PC-3 (cell line): ENCODE measurements at places on chromosomes 5 and 9. TPM values are rescaled to one million over a fixed set of nuclear protein-coding genes. Genes with fewer than 3 reads are reported as not detected.

The PKD2L2 gene
- not detected in 2 replicates for total RNA-seq

The ANKRD18A gene
- total RNA-seq: 2.2 and 3.4 TPM in 2 replicates

The LAMC3 gene
- total RNA-seq: 4.6 and 6.0 TPM in 2 replicates

The NXNL2 gene
- 0.66 TPM in 1 of 2 replicates, not detected in the other for total RNA-seq

The NEURL1B gene
- 0.95 and 2.5 TPM in 2 replicates for total RNA-seq

The FOXI1 gene
- not detected in 2 replicates for total RNA-seq

The PHPT1 gene
- total RNA-seq: 83.2 and 111 TPM in 2 replicates

The MRPL50 gene
- 8.2 and 10.2 TPM in 2 replicates for total RNA-seq

The SPINK5 gene
- total RNA-seq: not detected in 2 replicates

The C9orf50 gene
- not detected in 2 replicates for total RNA-seq

The ALDH1A1 gene
- total RNA-seq: not detected in 2 replicates

The GPSM1 gene
- 26.9 and 27.8 TPM in 2 replicates for total RNA-seq

The PCDHA1 gene
- not detected in 2 replicates for total RNA-seq

The MELK gene
- 40.8 and 43.9 TPM in 2 replicates for total RNA-seq

The TERT gene
- total RNA-seq: 0.80 and 1.2 TPM in 2 replicates

The MORN5 gene
- total RNA-seq: not detected in 2 replicates

The PLAC8L1 gene
- 0.95 TPM in 1 of 2 replicates, not detected in the other for total RNA-seq

The SH3RF2 gene
- total RNA-seq: 5.9 and 6.2 TPM in 2 replicates

The SETD9 gene
- total RNA-seq: 4.5 and 6.0 TPM in 2 replicates

The TNFSF8 gene
- not detected in 2 replicates for total RNA-seq

The NEUROG1 gene
- not detected in 2 replicates for total RNA-seq

The ZNF354C gene
- not detected in 2 replicates for total RNA-seq

The SLC34A1 gene
- 0.07 and 0.12 TPM in 2 replicates for total RNA-seq

The ATP6V0E1 gene
- 154 and 162 TPM in 2 replicates for total RNA-seq

The IL17B gene
- not detected in 2 replicates for total RNA-seq

The GKAP1 gene
- total RNA-seq: 1.5 and 2.6 TPM in 2 replicates

The BRINP1 gene
- total RNA-seq: not detected in 2 replicates

The RPL37 gene
- total RNA-seq: 2,333 and 2,823 TPM in 2 replicates

The KLHL9 gene
- 7.5 and 11.2 TPM in 2 replicates for total RNA-seq

The DYNC2I2 gene
- 185 and 196 TPM in 2 replicates for total RNA-seq

The TRIM36 gene
- 0.15 TPM in 1 of 2 replicates, not detected in the other for total RNA-seq

The SPINK7 gene
- total RNA-seq: 0.15 TPM in 1 of 2 replicates, not detected in the other

The MEIKIN gene
- total RNA-seq: not detected in 2 replicates

The TSSK1B gene
- total RNA-seq: 0.33 TPM in 1 of 2 replicates, not detected in the other

The WNT8A gene
- not detected in 2 replicates for total RNA-seq

The CNTFR gene
- not detected in 2 replicates for total RNA-seq

The MEF2C gene
- total RNA-seq: 4.4 and 8.0 TPM in 2 replicates
